ENCODE measurements at places on chromosomes 12 and 14.

GRCh38 chr12:109779382-109779781 is 53.8 kb downstream of the TRPV4 start:
- DNase-seq, result no peak

DNA sequence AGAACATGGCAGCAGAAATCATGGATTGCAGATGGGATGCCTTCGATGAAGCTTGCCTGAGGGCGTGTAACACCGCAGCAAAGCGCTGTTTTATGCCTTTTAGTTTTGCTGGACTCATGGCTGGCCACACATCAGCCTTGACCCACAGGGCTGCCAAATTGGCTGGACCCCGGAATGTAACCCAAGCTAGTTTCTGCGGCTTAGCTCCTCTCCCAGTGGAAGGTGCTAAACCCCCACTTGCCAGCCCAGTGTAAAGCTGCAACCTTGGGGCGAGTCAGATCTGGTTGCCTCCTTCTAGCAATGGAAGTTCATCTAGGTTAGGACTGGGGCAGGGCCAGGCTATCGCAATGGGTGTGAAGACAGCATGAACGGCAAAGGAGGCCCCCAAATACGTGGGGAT is 38.3 kb downstream of the MEG3 start:
- no peak for DNase-seq

- no peak for DNase-seq
These were observed 90.0 kb downstream of the RNF34 start for GRCh38 chr12:121489874-121490273.

- no peak for DNase-seq
These were observed 29.8 kb upstream of the NFYB start for GRCh38 chr12:104167519-104168458.

- DNase-seq, result no peak
These were observed 1121.6 kb upstream of the TMEM132C start for GRCh38 chr12:127145241-127145928.

- no peak for DNase-seq
These were observed 88.5 kb upstream of the METAP2 start for GRCh38 chr12:95385246-95386035.

DNA sequence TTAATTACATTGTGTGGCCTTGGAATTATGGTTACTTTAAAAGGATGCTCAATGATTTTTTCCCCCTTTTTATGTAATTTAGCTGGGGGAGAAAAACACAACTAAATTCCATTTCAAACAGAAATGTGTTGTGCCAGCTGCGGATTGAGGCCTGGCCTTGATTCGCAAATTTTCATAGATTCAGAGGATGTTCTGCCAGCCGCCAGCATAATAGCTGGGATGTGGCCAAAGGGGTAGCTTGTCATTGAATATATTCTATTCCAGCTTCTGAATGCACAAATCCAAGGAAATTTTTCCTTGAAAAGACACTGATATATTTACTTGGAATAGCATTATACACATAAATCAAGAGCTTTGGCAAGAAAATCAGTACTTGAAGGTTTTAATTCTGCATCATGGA is 43.7 kb downstream of the TRHDE start:
- no peak for DNase-seq

DNA sequence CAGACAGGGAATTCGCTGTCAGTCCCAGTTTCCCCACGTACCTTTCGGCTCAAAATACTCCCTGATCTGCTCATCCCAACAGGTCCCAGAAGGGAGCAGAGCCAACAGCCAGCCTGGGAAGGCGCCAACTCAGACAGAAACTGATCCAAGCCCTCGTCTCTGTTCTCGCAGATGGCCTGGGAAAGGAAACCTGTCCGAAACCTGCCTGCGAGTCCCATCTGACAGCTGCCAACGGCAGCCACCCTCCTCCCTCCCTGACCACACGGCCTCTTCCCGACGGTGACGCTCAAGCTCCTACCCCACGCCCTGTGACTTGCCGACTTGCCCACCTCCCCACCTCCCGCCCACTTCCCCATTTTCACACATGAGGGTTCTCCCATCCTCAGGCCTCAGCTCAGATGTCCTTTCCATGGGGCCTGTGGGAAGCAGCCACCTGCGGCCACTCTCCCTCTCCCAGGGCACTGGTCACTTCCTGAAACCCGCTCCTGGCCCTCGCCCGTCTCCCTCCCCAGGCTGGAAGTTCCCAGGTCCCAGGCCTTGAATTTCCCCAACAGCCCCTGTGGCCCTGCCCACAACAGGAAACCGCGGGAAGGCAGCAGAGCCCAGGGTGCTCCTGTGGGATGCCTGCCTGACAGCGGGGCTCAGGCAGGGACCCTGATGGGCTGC is 60.9 kb upstream of the FBRSL1 start:
- peak; percentile 24 for DNase-seq
